Activated CD4-positive, alpha-beta T cell treated with anti-CD3 and anti-CD28 coated beads, Interleukin-2, amount 50 U/mL, for 4 hours (primary cell): ENCODE measurements at places on chromosomes 6 and 20.

DNA sequence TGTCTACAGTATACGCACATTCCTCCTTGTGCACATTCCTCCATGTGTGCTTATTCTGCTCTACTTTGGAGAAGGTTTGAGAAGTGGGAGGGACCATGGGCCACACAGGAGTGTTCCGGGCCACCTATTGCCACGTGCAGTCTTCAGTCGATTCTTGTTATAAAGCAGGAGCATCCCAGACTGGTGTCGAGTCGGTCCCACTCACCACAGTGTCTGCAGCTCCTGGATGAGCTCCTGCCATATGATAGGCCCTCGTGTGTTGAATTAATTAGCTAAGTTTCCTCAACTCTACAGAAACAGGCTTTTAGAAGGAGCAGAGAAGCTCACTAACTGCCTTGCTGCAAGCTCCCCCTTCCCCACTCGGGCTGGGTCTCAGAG, 22.6 kb downstream of the ENTPD6 start:
- DNase-seq, result no peak

GRCh38 chr6:158372574-158372973, 60.3 kb downstream of the TULP4 start:
- DNase-seq, result no peak

DNA sequence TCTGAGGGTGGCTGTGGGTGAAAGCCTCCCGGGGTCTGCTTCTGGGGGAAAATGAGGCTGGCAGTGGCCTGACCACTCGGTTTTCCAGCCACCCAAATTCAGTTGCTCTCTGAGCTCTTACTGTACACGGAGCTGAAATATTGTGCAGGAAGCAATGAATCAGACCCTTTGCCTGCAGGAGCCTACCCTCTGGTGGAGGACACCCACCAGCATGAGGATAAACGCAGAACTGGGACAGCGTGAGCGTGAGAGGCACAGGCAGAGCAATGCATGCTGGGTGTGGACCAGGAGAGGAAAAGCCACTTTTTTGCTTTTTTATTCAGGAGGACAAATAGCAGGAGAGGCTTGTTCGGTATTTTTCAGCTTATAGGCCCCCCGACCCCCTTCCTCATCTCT, 298.0 kb downstream of the QKI start:
- DNase-seq, result no peak

- DNase-seq, result no peak
These were observed 674.6 kb upstream of the MARCKS start for GRCh38 chr6:113182370-113183141.

- DNase-seq, result no peak
These were observed 25.8 kb downstream of the HLA-C start for GRCh38 chr6:31246051-31246521.

GRCh38 chr6:162485464-162485863, 242.1 kb downstream of the PRKN start:
- no peak for DNase-seq
